Smooth muscle cell of the brain vasculature (primary cell): ENCODE measurements at places on chromosomes 6 and 20.

GRCh38 chr6:68497927-68498326 is 137.2 kb upstream of the ADGRB3 start:
- no peak for DNase-seq

DNA sequence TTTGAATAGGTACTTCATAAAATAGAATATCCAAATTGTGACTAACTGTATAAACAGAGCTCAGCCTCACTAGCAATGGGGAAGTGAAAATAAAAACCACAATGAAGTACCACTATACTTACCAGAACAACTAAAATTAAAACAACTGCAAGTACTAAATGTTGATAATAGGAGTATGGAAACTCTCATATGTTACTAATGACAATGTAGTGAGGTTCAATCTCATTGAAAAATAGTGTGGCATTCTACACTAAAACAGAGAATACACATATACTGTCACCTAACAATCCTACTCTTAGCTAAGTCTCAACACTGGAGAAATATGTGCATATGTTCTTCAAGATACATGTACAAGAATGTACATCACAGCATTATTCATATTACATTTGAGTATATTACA is 132.0 kb upstream of the CARMIL1 start:
- DNase-seq, result no peak

- DNase-seq, result no peak
Observed at GRCh38 chr6:43510827-43511163, 649 bp upstream of the LRRC73 start.

DNA sequence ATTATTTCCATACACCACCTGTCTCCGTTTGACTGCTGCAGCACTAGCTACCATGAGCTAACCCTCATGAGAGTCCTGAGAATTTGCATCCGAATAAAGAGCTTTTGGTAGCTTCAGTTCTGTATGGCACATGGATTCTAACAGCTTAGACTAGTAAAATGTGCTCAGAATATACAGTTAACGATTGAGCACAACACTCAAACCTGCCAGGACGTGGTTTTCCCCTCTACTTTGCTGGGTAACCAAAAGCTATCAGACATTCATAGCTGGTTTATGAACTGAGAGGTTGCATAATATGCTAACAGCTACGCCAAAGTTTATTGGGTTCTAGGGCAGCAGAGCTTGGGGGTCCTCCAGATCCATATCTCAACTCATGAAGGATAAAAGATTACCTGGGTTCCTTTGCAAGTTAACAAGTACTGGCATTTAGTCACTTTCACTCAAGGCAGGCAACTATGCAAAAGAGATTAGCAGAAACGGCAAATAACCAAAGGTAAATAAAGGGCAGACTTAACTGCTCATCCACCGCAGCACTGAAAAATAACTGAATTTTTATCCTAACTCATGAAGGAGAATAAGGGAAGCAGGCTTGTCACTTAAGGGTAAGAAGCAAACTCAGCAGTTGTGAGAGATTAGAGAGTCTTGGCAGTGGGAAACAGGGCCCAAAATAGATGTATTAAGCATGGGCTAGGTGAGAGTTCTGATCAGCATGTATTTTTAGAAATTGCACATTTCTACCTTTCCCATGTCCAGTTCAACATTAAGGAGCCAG is 29.4 kb downstream of the NUDT3 start:
- no peak for DNase-seq

DNA sequence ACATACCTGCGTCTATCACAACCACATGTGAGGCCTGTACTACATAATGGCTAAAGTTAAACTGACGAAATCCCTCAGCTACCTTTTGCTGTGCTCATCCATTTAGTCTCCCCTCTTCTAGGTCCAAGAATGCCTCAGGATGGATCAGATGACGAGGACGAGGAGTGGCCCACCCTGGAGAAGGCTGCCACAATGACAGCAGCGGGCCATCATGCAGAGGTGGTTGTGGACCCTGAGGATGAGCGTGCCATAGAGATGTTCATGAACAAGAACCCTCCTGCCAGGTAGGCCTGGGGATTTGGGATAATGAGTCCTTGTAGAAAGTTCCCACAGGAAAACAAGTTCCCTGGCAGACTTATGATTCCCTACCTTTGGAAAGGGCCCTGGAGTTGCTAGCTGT is 6.0 kb downstream of the BYSL start:
- DNase-seq, result no peak

GRCh38 chr20:34435589-34435988 is 72.5 kb downstream of the ITCH start:
- no peak for DNase-seq

DNA sequence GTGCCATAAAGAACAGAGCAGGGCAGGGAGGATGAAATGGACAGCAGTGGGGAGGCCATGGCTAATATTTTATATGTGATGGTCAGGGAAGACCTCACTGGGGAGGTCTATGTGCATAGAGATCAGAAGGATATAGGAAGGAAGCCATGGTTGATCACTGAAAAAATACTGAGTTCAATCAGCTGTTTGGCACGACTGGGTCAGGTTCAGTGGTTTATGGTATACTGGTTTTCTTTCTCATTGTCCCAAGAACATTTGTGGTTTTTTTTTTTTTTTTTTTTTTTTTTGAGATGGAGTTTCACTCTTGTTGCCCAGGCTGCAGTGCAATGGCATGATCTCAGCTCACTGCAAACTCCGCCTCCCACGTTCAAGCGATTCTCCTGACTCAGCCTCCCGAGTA is 78.3 kb upstream of the TIAM2 start:
- no peak for DNase-seq

- DNase-seq, result peak; percentile 66
Observed at GRCh38 chr6:44681761-44682160, 294.3 kb downstream of the CDC5L start.

DNA sequence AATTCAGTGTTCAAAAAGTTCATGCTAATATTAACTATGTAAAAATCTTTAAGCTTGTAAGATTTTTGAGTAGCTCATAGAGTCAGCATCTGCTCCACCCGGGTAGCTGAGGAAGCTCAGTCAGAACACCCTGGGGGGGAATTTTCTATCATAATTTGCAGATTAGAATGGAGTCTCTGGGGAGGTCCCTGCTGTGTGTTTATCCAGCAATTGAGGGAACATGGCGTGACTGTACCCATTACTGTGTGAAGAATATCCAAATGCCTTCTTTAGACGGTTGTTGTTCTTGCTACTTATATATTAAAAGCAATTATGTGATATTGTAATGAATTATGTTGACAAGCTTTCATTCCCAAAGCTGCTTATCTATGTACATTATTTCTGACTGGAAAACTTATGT is 64.8 kb downstream of the AIG1 start:
- DNase-seq, result no peak

DNA sequence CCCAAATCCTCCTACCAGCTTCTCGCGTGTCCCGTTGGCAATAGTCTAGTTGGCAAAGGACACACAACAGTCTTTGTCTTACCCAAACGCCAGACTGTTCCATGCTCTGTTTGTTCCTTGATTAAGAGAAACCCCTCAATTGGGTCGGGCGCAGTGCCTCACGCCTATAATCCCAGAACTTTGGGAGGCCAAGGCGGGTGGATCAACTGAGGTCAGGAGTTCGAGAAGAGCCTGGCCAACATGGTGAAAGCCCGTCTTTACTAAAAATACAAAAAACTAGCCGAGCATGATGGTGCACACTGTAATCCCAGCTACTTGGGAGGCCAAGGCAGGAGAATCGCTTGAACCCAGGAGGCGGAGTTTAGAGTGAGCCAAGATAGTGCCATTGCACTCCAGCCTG is 153.7 kb downstream of the GRM4 start:
- DNase-seq, result no peak

GRCh38 chr6:6256886-6257285 is 63.6 kb downstream of the F13A1 start:
- DNase-seq, result no peak

- no peak for DNase-seq
Observed at GRCh38 chr6:132471787-132472186, 41.1 kb downstream of the STX7 start.

DNA sequence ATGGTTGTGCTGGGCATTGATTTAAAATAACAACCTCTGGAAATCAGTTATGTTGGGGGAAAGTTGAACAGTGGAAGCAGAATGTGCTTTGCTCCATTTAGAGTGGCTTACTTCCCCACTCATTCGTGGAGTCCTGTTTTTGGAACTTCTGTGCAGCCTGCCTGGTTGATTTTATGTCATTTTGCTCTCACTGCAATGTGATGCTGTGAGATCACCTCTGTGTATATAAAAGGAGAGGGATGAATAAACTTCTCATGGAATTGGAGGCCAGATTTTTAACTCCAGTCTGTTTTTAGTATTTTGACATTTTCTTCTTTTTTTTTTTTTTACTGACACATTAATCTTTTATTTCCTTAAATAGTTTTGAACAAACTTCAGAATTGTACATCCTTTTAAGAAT is 139.0 kb downstream of the FNDC1 start:
- DNase-seq, result no peak

DNA sequence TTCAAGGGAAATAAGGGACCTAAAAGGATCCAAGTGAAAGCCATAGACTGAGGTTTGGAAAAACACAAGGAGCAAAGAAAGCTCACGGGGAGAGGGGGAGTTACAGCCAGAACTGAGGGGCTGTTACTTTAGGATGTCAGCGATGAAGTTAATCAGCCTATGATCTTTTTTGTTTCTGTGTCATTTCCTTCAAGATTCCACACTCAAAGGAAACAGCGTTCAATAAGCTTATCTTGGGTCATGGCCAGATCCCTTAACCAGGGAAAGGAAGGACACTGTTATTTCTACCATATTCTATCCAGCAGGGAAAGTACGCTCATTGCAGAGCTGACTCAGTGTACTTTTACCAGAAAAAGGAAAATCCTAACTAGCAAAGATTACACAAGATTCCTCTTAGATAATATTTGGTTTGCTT is 132.8 kb downstream of the PFDN4 start:
- peak; percentile 60 for DNase-seq

GRCh38 chr6:168607272-168608112 is 166.5 kb downstream of the SMOC2 start:
- no peak for DNase-seq

- DNase-seq, result no peak
Observed at GRCh38 chr6:90460051-90460450, 126.8 kb downstream of the MAP3K7 start.

DNA sequence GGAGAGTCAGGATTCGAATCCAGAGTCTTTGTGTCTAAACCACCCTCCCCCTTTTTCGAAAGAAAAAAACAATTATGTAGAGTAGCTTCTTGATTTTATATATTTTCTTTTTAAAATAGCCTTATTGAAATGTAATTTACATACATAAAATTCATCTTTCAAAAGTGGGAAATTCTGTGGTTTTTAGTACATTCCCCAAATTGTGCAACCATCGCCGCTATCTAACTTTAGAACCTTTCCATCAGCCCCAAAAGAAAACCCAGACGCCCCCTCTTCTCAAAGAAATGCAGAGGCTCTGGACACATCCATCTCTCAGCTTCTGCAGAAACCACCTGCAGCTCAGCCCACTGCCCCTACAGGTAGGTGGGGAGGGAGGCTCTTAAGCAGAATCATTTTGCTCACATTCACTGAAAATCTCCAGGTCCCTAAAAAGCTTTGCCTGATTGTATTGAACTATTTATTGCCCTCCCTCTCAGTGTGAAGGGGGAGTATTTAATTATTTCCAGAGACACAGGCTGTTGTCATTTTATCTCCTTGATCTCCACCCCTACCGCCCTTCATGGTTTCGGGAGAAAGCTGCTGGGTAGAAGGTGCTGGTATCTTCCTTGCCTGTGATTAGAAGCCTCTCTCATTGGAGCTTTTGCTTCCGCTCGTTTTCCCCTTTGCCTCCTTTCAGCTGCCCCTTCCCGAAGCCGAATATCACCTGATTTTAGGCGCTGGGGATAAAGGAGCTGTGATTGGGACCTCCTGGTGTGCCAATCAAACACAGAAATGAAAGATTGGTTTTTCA is 68.7 kb upstream of the KCNG1 start:
- DNase-seq, result no peak

GRCh38 chr6:116616737-116617053 is 416 bp downstream of the RSPH4A start:
- DNase-seq, result no peak

DNA sequence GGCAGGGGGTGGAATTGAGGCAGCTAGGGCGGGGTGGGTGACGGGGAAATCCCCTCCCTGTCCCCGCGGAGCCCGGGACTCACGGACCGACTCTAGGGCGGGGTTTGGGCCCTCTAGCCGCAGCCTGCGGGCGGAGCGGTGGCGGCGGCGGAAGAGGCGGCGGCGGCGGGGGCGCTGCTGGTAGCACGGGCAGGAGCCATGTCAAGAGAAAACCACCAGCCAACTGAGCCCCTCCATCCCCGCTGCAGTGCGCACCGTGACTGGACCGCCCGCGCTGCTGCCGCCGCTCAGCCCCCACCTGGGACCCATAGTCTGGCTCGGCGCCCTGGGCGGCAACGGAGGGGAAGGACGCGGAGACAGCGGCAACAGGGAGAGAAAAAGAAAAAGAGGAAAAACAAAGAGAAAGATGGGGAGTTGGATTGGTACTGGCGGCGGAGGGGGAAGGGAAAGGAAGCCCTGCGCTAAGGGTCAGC is 1.2 kb upstream of the C6orf62 start:
- no peak for DNase-seq

- DNase-seq, result no peak
Observed at GRCh38 chr20:53922901-53923314, 147.5 kb downstream of the BCAS1 start.

- no peak for DNase-seq
Observed at GRCh38 chr20:14193443-14193842, 144.0 kb downstream of the FLRT3 start.

GRCh38 chr6:128135325-128135724 is 234.5 kb upstream of the THEMIS start:
- DNase-seq, result no peak

DNA sequence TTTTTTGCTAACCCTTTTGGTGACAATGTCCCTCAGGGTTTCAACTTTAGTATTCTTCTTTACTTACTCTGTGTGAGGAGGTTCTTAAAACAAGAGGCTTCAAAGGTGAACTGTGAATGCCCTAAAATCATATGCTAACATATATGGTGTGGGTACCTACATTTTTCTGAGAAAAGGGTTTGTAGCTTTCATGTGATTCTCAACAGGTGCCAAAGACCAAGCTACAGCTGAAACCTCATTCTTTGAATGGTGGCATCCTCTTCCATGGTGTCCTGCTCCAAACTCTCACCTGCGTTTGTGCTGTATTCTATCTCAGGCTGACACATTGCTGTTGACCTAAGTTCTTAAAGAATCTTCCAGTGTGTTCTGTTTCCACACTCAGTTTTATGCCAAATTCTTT is 177.3 kb downstream of the PRL start:
- no peak for DNase-seq

DNA sequence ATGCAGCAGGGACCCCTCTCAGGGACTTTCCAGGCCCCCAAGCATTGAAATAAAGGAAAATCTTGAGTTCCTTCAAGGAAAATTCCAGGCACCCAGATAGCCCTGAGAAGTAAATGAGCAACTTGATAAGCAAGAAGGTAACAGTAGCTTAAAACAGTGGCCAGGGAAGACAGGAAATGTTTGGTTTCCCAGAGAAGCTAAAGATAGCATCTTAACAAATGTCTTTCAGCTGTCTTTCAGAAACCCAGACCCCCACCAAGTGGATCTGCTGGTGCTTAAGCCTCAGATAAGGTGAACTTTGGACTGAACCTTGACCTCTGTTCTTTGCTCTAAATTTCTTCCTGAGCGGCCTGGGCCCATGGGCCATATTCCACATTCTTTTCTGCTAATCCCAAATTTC is 117.8 kb upstream of the CST7 start:
- no peak for DNase-seq
